Kidney tubule cell (primary cell): ENCODE measurements at places on chromosomes 16 and 17.

DNA sequence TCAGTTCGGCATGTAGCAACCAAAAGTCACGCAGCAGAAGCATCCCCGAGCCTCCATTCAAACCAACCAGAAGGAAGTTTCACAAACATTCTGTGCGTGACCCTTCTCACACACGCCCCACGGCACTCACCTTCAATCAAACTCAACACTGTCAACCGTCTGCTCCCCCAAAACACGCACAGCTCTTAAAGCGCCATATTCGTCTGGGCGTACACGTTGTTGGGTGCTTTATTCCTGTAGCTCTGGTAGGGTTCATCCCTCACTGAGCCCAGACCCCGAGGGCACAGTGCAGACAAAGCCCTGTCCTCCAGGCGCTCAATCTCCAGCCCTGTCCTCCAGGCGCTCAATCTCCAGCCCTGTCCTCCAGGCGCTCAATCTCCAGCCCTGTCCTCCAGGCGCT, 2.2 kb downstream of the RAB40B start:
- no peak for DNase-seq

DNA sequence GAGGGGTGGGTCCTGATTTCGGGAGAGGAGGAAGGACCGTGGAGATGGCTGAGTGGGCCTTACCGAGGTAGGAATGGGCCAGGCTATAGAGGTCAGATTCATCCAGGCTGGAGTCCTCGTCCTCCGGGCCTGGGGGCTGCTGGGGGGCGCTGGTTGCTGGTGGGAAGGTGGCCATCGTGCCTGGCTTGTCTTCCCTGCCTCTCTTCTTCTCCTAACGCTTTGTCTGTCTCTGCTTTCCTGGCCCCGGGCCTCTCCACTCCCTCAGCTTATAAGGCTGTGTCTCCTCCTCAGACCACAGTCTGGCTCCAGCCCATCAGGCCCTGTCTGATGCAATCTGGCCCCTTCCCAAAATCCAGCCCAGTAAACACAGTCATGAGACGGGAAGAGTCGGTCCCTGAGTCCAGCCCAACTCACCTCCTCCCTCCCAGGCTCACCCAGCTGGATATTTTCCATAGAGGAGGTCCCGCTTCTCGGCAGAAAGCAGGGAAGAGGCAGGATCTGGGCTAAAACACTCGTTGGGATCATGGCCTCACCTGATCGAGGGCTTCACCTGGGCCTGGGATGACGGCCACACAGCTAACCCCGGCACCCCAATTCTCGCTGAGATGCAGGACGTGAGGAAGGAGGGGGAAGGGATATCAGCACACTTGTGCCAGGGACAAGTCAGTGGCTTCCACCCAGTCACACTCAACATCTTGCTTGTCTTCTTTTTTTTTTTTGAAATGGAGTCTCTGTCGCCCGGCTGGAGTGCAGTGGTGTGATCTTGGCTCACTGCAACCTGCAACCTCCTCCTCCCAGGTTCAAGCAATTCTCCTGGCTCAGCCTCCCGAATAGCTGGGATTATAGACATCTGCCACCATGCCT, at the start of gene NUPR1:
TSS of gene NUPR1 (minus strand) at position 242 of the 864 bp plus-strand sequence. CDS start at position 175, 67 bp downstream.
- DNase-seq = peak; percentile 76

- no peak for DNase-seq
Observed at GRCh38 chr16:25031132-25031440, 15.9 kb upstream of the ARHGAP17 start.

- no peak for DNase-seq
Observed at GRCh38 chr16:24427840-24428239, 111.5 kb upstream of the RBBP6 start.

DNA sequence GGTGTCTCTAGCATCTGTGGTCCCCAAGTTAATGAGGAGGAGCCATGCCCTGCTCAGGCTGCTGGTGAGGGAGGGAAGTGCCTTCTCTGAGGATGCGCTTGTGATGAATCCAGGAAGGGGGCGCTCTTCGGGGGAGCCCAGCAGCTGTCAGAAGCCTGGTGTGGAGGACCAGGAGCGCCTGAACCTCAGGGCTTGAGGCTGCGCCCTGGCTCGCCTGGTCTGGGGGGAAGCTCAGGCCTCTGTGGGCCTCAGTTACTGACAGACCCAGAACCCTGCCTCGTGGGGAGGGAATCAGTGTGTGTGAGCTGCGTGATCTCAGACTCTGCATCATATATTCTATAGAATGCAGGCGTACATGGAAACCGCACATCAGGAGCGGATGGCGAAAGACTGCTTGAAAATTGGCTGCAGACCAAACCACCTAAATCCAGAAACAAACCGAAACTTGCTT, 126.1 kb downstream of the SEC14L1 start:
- no peak for DNase-seq

DNA sequence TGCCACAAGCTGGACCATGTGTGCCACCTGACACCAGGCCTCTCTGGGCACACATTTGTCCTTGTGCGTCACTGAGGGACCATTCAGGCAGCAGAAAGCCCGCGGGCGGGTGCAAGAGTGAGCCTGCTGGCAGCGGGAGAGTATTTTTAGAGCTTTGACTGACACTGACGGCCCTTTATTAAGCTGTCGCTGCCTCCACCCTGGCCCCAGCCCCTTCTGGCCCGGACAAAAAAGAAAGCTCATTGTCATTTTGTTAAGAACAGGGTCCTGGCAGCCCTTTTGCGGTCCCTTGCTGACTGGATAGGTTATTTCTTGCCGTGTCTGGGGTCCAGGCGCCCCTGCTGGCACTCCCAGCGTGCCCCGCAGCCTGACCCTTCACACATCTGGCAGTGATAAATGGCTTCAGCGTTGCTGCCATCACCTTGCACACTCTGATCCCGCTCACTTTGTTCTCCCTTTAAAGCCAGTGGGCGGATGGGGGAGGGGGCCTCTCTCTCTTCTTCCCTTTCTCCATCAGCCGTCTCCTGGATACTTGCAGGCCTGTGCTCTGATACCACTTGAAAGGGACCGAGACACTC, 78.4 kb upstream of the NKD1 start:
- DNase-seq = no peak

DNA sequence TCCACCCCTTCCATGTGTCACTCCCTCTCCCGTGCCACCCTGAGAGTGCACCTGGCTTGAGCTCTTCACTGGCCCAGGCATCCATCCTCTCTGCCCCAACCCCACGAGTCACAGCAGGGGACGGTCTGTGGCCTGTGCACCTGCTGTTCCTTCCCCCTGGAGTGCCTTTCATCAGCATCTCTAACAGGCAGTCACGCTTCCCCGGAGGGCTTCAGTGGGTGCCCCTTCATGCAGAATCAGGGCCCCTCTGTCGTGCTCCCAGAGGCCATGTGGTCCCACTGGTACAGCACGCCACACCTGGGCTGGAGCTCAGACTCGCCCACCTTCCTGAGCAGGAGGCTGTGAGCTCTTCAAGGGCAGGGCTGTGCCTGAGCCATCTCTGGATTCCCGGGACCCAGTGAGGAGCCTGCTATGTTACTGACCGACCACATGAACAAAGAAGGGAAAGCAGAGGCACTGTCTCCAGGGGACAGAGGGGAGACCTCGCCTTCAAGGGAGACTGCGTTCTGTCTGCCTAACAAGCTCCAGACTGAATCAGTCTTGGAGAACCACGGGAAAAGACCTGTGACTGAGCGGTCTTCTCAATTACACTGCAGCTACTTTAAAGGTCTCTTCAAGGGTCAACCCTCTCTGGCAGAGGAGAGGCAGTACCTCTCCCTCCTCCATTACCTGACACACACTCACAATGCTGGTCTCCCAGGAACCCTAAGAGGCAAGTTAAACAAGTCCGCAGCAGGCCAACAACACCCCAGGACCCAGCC, 78.8 kb upstream of the DOC2B start:
- DNase-seq = no peak

- DNase-seq = no peak
Observed at GRCh38 chr16:12079412-12079965, 103.0 kb downstream of the SNX29 start.

GRCh38 chr17:56142325-56142724, 10.9 kb upstream of the ANKFN1 start:
- DNase-seq = peak; percentile 81

DNA sequence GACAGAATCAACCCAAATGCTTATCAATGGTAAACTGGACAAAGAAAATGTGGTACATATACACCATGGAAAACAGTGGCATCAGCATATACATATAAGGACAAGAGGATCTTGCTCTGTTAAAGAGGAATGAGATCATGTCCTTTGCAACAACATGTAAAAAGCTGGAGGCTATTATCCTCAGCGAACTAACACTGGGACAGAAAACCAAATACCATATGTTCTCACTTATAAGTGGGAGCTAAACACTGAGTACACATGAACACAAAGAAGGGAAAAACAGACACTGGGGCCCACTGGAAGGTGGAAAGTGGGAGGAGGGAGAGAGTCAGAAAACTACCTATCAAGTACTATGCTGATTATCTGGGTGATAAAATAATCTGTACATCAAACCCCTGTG, 447.3 kb upstream of the MAF start:
- no peak for DNase-seq

DNA sequence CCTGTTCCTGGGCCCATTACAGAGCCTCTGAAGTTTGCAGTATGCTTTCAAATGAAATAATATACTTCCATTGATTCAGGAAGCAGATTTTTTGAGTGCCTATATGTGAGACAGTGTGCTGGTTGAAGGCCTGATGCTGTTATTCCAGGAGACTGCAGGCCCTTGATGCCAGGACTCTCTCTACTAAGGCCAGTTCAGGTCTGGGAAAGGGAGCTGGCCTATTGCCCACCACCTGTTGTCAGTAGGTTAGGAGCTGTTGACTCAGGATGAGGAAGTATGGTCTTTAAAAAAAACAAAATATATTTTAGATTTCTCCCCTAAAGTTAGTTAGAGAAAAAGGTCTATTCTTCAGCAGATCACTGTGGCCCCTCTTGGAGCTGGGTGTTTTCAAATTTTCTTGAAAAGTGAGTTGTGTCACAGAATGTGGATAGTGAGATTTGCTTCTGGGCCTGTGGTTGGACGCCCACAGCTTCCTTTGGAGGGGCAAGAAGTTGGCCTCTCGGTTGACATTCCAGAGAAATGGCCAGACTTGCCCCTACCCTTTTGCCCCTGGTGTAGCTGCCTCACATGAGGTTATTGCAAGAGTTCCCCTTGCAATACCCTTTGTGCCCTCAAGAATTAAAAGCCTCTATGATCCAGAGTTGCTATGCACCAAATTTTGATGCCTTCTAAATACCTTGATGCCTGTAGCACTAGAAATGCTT, 7.9 kb downstream of the ESRP2 start:
- DNase-seq = no peak

- no peak for DNase-seq
Observed at GRCh38 chr16:27646806-27647205, 96.9 kb downstream of the KATNIP start.

- DNase-seq = no peak
Observed at GRCh38 chr17:73029991-73030390, 62.5 kb downstream of the SLC39A11 start.

GRCh38 chr16:1781254-1781653, 1.1 kb downstream of the SPSB3 start:
- DNase-seq = no peak

GRCh38 chr16:81995651-81996050, 15.6 kb downstream of the SDR42E1 start:
- DNase-seq = no peak

- no peak for DNase-seq
Observed at GRCh38 chr16:60170196-60170595, 1436.1 kb upstream of the GOT2 start.

- DNase-seq = no peak
Observed at GRCh38 chr17:44360826-44361225, 2.8 kb downstream of the FAM171A2 start.

DNA sequence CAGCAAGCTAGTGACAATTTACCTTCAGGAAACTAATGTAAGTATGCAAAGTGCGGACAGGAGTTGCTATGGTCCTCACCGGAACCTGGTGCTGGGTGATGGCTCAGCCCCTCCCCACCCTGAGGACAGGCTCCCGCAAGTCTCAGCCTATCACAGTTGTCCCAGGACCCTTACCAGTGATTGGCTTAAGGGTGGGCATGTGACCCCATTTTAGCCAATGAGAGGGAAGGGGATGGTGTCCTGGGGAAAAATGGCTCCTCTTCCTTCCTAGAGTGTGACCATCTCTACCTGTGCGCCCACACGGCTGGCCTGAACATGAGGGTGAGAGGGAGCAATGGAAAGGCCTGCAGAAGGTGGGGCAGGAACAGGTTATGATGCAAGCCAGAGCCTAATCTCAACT, 80.4 kb downstream of the C16orf78 start:
- no peak for DNase-seq

GRCh38 chr16:85675251-85675874, 13.4 kb downstream of the GINS2 start:
- peak; percentile 34 for DNase-seq

GRCh38 chr17:50149417-50150353, 792 bp downstream of the PPP1R9B start:
- peak; percentile 72 for DNase-seq

DNA sequence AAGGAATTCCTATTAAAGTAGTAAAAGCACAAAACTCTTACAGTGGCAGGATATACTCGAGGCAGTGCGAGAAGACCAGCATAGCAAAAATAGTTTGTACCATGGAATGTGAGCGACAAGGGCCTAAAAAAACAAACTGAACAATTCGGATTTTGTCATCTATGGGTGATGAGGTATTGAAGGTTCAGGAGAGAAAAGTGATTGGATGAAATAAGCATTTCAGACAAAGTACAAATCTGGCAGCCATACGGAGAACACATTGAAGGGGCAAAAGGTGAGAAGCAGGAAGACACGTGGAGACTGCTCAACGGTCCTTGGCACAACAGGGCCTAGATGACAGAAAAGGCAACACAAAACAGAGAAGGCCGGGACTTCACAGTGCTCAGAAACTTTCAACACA, 22.5 kb downstream of the MYH10 start:
- DNase-seq = no peak

DNA sequence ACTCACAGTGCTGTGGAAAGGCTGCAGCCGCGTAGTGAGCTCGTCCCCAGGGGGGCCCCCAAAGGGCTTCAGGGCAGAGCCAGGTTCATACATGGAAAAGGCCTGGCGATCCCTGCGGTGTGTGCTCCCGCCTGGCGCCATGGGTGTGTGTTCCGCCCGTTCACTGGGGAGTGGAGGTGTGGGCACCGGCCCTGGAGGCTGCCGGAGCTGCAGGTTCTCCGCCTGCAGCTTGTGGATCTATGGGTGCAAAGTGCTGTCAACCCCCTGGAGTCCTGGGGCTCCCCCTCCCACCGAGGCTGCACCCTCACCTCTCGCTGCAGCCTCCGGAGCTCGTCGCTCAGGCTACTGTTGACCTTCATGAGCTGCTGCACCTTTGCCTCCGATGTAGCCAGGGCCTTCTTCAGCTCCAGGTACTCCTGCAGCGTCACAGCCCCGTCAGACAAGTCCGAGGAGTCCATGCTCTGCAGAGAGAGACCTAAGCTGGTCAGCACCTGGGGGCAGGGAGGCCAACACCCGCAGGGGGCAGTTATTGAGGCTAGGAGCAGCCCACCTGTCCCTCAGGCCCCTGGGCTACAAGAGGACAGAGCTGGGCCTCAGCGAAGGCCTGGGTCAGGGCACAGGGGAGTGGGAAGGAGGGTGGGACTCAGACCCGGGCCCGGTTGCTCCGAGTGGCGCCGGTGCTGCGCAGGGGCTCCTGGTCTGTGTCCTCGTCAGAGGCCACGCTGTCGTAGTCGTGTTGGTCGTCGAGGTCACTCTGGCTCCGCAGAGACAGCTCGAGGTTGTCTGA, 7.9 kb downstream of the TP53I13 start:
- DNase-seq = no peak
